ENCODE measurements at places on chromosomes 12 and 14.

DNA sequence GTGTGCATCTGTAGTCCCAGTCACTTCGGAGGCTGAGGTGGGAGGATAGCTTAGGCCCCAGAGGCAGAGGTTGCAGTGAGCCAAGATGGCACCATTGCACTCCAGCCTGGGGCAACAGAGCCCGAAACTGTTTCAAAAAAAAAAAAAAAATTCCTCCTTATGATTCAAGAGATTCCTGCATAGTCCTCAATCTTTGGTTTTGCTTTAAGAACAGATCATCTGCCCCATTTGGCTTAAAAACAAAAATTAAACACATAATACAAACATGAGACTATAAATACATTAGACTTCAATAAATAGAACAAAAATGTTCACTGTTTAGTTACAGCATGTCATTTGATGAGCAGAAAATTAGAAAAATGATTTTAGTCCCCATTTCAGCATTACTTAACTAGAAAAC lies 131.2 kb downstream of the PAWR start:
- DNase-seq, result no peak

DNA sequence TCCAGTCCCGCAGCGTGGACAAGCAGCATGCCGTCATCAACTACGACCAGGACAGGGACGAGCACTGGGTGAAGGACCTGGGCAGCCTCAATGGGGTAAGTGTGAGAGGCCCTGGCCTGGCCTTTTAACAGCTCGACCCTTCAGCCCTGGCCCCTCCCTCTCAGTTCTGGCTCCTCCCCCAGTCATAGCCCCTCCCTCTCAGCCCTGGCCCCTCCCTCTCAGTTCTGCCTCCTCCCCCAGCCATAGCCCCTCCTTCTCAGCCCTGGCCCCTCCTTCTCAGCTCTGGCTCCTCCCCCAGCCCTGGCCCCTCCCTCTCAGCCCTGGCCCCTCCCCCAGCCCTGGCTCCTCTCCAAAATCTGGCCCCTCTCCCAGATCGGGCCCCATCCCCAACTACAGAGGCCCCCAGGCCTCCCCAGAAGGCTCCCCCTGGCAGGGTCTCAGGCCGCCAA lies 11.2 kb downstream of the CEP170B start:
- no peak for DNase-seq

DNA sequence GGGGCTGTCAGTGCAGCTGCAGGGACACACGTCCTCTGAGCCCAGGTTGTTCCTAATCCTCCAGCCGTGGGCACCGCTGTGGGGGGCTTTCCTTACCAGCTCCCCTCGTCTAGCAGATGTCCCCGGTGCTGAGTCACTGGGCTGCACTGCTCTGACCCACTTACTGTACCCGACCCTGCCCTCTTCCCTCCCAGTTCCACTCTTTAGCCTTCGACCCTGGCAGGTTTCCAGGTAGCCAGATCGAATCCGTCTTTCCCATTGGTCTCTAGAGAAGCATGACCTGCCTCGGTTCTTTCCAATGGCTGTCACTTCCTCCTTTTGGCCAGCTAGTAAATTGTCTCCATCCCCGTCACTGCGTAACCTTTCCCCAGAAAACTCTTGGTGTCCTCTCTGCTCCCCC lies 48.4 kb downstream of the ELK3 start:
- no peak for DNase-seq

DNA sequence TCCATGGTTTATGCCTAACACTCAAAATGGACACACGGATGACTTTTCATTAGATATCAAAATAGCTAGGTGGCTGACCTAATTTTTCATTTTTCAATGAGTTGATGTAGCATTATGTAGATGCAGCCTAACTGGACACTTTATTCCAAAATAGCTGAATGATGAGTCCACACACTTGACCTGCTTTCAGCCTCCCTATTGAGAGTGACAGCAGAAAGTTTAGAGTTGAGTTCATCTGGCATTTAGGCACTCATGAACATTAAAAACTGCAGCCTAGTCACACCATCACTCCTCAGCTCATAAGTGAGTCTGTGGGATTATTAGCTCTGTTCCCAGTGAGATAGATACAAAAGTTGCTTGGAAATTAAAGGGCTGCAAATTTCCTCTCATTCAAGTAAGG lies 307.3 kb upstream of the PRKD1 start:
- no peak for DNase-seq

GRCh38 chr12:54689034-54689372 lies 40.8 kb upstream of the DCD start:
- DNase-seq, result no peak

GRCh38 chr12:14408208-14408607 lies 42.7 kb downstream of the ATF7IP start:
- peak; percentile 2 for DNase-seq

DNA sequence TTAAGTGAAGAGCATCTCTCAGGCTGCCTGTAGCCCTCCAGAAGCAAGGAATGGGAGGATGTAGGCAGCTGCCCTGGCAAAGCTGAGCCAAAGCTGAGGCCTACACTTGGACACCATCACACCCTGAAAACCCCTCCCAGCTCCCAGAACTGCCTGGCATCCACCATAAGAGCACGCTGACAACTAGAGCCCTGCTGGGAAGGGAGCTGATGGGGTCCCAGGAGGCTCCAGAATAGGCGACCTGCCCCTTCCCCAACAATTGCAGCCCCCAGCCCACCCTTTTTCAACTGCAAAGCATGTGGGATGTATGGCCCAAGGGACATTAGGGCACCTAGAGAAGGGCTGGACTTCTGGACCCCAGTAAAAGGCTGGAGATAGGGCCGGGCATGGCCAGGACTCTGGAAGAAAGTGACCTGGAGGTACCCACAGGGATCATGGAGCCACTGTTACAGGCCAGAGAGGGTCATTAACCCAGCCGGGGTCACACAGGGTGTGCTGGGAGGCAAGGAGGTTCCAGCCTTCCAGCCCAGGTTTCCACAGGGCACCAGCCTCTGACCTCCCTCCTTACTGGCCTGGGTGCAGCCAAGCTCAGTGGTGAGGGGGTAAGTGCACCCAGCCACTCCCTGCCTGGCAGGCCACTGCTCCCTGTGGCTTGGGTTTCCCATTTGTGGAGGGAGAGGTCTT lies 27.8 kb downstream of the FAM222A start:
- DNase-seq, result no peak

GRCh38 chr14:69260190-69260860 lies 367 bp downstream of the GALNT16 start:
- no peak for DNase-seq

DNA sequence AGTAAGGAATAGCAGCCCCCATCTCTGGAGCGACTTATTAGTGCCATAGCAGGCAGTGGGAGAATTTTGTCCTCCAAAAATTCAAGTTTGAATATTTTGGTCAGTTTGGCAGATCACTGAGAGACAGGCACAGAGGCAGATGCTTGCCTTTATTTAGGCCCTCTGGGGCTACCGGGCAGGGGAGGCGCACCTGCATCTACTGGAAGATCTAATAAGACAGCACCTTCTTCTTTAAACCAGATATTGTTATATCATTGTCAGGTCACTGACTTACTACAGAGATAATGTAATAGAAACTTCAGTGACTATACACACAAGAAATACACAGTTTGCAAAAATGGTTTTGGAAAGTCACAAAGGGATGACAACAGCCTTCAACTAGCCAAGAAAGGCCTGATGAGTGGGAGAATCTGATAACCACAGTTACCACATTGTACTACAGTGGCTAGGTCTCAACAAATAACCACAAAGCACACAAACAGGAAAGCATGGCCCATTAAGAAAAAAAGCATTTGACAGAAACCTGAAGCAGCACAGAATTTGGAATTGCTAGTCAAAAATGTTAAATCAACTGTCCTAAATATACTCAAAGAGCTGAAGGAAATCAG lies 56.8 kb downstream of the CDK17 start:
- no peak for DNase-seq

- no peak for DNase-seq
Observed at GRCh38 chr12:114272605-114273004, 133.3 kb downstream of the TBX5 start.

- DNase-seq, result no peak
Observed at GRCh38 chr12:85310456-85311076, 30.5 kb downstream of the ALX1 start.

- no peak for DNase-seq
Observed at GRCh38 chr14:35211067-35211466, 81.1 kb upstream of the PSMA6 start.

DNA sequence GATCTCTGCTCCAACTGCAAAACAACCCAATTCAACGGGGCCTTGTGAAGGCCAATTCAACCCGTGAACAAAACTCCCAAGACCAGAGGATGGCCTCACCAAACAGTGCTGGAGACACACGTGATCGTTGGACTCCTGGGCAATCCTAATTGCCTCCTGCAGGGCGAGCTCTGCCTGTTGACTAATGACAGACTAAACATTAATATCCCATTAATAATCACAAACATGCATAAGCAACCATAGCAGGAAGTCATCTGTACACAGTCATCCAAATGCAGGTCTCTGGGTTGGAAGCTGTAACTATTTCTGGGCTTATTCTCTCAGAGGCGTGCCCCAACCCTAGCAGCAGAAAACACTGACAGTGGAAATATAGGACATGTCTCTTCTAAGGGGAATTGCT lies 21.0 kb downstream of the ANAPC5 start:
- DNase-seq, result no peak

- DNase-seq, result no peak
Observed at GRCh38 chr12:75955251-75955650, 76.3 kb downstream of the PHLDA1 start.

- DNase-seq, result no peak
Observed at GRCh38 chr14:88750413-88750812, 42.3 kb downstream of the EML5 start.

DNA sequence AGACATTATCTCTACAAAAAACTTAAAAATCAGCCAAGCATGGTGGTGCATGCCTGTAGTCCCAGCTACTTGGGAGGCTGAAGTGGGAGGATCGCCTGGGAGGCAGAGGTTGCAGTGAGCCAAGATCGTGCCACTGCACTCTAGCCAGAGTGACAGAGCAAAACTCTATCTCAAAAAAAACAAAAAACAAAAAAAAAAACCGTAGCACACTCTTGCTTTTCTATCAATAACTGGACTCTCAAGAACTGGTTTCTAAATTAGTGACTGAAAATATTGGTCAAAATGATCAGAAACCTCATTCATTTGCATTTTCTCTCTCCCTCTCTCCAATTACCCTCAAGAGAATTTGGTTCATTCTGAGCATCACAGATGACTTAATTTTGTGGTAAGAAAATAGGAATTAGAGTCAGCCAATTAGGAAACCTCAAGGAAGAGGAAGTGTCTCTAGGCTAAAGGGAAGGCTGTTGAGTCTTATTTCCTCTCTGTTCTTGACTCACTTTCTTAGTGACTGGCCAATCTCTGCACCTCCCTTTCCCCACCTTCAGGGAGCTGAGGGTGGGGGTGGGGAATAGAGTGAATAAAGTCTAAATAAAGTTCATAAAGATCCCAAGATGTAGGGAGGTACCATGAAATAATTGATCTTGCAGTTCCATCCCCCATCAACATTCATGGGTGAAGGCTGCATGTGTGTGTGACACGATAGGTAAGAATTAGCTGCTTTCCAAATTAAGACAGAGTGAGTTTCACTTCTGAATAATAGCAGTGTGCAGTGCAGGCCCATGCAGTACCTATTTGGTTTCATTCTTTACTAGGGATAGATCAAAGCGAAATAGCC lies 6.8 kb upstream of the PSMA6 start:
- DNase-seq, result peak; percentile 58

GRCh38 chr12:123937707-123938591 lies 34.7 kb downstream of the CCDC92 start:
- DNase-seq, result peak; percentile 12

DNA sequence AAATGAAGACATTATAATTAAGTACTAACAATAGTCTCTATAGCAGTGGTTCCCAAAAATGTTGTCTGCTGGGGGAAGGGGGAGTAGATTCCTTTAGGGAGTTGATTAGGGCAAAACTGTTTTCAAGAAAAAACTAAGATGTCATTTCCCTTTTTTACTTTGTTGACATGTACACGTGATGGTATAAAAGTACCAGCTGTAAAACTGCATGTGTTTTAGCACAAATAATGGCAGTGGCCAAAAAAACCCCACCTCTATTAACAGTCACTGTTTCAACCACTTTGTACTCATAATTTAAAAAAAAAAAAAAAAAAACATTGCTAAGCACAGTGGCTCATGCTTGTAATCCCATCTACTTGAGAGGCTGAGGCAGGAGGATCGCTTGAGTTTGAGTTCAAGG lies 61.7 kb downstream of the PPP1R12A start:
- DNase-seq, result no peak

DNA sequence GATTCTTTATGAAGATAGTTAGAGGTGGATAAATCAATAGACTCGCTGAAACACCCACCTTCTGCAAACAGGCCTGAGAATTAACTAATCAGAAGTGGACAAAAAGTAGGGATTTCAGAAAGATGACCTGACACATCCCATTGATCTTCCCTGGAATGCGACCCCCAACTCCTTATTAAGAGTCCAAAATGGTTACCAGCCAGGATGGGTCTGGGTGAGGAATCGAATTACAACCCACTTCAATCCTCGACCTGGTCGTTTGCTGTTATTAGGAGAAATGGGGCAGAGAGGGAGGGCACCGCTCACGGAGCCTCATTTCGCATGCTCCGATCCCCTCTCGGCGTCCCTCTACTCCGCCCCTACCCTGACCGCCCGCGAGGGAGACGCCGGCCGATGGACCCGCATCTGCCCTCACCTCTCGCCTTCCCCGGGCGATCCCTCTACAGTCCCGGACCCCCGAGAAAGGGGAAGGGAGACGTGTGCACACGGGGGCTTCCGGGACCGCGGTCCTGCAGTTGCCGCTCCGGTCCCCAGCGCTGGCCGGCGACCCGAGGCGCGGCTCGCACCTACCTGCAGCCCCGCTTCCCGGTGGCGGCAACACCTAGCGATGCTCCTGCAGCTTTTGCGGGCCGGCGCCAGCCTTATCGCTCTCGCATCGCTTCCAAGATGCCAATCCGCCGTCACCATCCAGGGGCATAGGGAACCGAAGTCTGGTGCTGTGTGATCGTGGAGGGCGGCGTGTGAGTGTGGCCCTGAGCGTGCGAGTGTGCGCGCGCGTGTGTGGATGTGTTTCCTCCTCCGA lies 69.3 kb upstream of the USP15 start:
- no peak for DNase-seq

DNA sequence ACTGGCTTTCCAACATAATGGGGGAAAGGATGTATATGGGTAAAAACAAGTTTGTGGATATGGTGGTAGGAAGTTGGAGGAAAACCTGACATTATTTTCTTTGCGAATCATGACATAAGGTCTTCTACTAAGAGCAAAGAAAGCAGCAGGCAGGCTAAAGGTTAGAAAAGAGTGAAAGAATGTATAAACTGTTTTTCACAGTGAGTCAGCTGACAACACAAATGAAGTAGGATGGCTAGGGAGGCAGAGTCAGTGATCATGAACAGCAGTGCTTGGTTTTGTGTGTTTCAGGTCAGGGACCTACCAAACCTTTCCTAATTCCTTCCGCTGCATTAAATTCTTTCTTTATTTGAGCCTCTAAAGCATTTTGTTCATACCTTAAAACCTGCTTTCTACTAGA lies 46.3 kb upstream of the CATSPERB start:
- DNase-seq, result no peak

DNA sequence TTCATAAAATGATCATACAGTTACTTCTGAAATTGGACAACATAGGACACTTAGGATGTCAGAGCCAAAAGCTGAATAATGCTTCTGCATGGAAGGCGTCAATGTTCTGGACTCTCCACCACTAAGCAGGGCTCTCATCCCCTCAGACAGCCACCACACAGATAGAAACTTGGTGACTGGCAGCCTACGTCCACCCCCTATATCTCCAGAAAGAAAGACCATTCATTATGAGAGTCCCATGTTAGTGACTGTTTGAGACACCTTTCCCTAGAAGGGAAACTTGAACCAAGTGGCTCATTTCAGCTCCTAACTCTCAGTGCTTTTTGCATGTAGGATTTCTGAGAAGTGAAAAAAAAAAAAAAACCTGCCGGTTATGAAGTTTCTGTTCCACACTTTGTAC lies 251.0 kb upstream of the FKBP4 start:
- no peak for DNase-seq

Data from HT1080 (cell line).